ENCODE measurements at places on chromosomes 5 and 9.

GRCh38 chr9:105144841-105145240, 99.6 kb upstream of the SLC44A1 start:
- no peak for DNase-seq

DNA sequence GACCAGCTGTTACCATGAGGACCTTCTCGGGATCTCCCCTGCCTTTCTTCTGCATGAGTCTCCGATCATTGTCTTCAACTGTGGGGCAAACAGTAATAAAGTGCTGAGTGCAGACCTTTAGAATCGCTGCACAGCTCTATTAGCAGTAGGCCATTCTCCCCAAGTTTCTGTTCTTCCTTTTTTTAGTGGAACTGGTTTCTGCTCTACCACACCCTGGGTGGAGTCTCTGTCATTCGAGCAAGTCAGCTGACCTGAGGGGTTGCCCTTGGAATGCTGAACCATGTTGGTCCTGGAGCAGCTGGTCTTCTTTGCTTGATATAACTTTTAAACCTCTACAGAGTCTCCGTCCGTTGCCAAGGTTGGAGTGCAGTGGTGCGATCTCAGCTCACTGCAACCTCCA, 33.4 kb upstream of the GNPDA1 start:
- DNase-seq: no peak

DNA sequence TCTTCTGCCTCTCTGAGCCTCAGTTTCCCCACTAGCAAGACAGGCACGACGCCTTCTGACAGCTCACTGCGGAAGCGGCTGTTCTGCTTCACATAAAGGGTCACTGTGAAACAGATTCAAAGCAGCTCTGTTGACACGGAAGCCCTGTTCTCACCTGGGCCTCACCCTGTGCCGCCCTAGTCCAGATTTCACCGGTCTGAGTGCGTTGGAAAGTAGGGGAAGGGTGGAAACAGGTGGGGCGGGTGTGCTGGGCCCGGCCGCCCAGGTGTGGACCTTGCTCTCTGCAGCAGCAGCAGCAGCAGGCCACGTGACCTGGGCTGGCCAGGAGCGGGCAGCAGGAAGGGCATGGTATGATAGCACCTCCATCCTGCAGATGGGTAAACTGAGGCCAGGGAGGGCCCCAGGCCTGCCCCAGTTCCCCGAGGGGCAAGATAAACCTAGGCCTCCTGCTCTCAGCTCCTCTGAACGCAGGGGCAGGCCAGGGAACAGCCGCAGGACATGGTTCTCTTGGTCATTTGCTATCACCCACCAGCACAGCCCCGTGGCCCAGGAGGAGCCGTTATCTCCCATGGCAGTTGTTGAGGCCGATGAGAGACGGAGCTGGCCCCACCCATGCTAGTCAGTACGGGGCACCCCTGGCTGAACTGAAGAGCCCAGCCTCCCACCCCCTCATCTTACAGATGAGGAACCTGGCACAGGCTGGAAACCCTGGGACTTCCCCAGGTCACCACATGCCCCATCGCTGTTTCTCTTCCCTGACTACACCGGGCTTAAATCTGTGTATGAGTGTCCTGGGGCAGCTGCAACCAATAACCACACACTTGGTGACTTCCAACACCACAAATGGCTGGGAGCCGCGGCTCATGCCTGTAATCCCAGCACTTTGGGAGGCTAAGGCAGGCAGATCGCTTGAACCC, 12.1 kb downstream of the PTGES2 start:
- DNase-seq: no peak

- no peak for DNase-seq
Observed at GRCh38 chr5:1336106-1336561, 8.8 kb downstream of the CLPTM1L start.

All from NCI-H2107 (cell line).